T-cell (primary cell): ENCODE measurements at places on chromosomes 16 and 17.

GRCh38 chr17:61144137-61144536, 255.5 kb upstream of the TBX2 start:
- no peak overlapping the region for H3K27ac ChIP-seq
- peaks cover 11% of the 10 kb centered on the region for H3K4me1 ChIP-seq
- H3K27me3 ChIP-seq = no peaks in the 10 kb centered on the region
- no peak overlapping the region for H3K4me3 ChIP-seq

- no peak overlapping the region for H3K4me3 ChIP-seq
- peaks cover 18% of the 10 kb centered on the region for H3K4me1 ChIP-seq
- H3K36me3 ChIP-seq = no peaks in the 10 kb centered on the region
Measured at GRCh38 chr16:20873331-20873730, 26.8 kb downstream of the DCUN1D3 start.

DNA sequence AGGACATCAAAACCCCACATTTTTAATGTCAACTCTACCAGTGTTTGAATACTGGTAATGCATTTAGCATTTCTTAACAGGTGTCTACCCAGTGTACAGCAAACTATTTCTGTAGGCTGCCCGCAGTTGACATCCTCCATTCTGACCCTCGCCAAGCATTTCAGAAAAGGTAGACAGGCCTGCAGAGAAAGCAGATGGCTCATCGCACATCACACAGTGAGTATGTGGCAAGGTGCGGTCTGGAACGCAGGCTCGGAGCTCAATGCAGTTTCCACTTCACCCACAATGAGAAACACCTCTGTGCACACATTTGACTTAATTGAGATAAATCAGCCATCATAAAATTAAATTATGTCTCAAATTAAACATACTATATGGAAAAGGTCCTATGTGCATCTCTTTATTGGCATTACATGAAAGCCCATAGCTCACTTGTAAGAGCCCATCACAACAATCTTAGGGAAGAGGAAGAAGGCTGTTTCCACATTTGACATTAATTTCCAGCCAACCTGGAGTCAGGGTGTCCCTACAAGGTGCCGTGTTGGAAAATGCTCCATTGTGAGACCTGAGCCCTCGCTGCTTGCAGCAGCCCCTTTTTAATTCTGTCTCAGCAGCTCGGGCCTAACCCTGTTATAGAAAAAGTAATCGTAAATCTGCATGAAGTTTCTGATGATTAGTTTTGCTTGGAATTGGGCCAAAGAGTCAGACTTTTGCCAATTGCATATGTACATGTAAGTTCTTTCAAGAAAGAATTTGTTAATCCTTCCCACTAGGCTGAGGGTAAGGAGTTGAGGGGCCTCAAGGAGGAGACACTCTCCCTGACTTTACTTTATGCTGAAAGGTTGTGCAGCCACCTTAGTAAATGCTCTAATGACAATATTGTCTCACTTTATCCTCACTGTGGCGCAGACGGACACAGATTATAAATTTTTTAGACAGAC, 378.7 kb upstream of the DYNLRB2 start:
- no peak overlapping the region for H3K27ac ChIP-seq
- H3K36me3 ChIP-seq = no peaks in the 10 kb centered on the region
- no peaks in the 10 kb centered on the region for H3K4me1 ChIP-seq
- no peaks in the 10 kb centered on the region for H3K27me3 ChIP-seq
- no peak overlapping the region for H3K4me3 ChIP-seq
- DNase-seq = no peak

DNA sequence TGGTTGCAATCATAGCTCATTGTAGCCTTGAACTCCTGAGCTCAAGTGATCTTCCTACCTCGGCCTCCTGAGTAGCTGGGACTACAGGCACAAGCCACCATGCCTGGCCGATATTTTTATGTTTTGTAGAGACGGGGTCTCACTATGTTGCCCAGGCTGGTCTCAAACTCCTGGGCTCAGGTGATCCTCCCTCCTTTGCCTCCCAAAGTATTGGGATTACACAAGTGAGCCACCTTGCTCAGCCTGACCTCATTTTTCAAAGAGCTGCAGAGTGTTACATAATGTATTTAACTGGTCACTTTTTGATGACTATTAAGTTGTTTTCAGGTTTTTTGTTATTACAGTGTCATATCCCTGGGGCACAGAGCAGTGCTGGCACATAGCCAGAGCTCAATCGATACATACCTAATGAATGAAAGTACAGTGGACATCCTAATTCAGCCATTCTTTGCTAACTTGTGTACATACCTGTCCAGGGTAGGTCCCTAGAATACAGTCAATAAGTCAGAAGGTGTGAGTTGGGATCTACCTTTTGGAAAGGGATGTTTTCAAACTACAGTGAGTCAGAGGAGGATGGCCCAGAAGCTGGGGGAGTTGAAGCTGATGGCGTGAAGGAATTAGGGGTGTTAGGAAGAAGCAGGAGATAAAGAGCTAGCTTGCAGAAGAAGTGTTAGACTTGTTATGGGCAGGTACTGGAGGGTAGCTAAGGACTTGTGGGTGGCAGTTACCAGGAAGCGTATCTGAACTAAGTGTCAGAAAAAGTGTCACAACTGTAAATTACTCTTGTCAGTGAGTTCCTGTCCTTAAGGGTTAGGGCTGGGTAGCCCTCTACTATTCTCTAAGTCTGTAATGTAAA, 20.1 kb upstream of the CYLD start:
- H3K27me3 ChIP-seq = no peaks in the 10 kb centered on the region
- peaks cover 5% of the 10 kb centered on the region for H3K36me3 ChIP-seq
- no peak for DNase-seq

GRCh38 chr16:53098526-53099317, 43.9 kb downstream of the CHD9 start:
- no peaks in the 10 kb centered on the region for H3K27me3 ChIP-seq
- H3K27ac ChIP-seq = peak overlapping the region; percentile 74
- DNase-seq = peak; percentile 54
- no peaks in the 10 kb centered on the region for H3K4me1 ChIP-seq
- H3K4me3 ChIP-seq = peak overlapping the region; percentile 46

DNA sequence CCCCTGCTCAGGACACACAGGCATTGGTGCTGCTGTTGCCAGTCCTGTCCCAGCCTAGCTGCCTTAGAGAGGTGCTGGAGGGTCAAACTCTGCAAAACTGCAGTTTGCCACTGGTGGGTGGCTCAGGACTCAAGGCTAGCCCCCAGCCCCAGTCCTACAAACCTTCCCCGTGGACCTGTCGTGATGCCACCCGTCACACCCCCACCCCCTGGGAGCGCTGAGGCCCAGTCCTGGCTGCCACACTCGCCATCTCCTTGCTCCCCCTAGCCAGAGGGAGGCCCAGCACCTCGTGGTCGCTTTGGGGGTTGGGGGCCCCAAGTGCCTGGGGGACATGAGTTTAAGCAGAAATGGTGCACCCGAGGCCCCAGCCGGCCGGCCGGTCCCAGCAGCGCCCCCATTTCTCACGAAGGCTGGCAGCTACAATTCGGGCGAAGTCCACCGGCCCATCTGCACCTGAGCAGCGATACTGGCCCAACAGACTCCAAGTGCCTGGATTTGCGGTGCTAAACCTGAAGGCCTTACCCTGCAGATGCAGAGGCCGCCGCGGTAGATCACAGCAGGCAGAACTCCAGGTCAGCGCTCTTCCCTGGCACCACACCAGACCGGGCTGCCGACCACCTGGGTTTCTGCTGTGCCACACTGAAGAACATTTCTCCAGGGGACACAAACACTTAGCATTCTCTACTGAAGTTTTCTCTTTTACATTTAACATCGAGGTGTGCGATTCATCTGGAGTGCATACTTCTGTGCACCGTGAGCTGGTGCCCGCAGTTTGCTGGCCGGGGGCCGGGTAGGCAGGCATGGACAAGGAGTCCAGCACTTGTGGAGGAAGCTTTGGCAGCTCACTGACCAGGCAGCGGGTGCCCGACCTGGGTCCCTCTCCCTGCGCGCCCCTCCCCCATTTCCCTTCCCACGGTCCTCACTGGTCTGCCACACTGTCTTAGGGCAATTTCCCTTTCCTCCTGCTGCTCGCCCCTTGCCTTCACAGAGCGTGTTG, 130.0 kb downstream of the KCNJ12 start:
- DNase-seq = no peak
- H3K27ac ChIP-seq = no peak overlapping the region
- no peaks in the 10 kb centered on the region for H3K4me1 ChIP-seq
- no peaks in the 10 kb centered on the region for H3K36me3 ChIP-seq
- H3K27me3 ChIP-seq = peaks cover 6% of the 10 kb centered on the region

DNA sequence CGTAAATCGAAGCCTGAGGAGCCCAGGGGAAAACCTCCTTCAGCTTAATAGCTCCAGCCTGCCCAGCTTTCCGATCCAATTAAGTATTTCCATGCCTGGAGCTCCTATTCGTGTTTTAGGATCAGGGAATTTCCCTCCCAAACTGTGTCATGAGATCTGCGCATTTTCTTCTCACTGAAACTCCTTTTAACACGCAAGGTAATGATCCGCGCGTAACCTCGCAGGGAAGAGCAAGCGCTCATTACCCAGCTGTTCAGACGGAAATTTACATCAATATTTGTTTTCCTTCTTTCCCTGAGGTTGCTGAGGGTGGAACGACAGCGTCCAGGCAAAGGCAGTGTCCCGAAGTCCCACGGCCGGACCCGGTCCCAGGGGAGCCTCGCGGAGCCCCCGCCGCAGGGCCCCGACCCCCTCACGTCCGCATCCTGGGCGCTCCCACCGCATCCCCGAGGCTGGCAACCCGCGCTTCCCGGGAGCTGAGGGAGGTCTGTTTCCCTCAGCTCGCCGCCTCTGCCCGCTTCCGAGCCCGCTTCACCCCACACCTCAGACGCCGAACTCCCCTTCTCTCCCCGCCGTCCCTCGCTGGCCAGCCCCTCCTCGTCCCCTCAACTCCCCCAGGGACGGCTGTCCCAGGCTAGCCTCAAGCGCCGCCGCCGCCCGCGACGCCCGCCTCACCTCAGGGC, 415 bp downstream of the ABCA5 start:
- H3K36me3 ChIP-seq = no peaks in the 10 kb centered on the region
- DNase-seq = no peak
- peaks cover 10% of the 10 kb centered on the region for H3K4me1 ChIP-seq
- H3K4me3 ChIP-seq = peak overlapping the region; percentile 84

DNA sequence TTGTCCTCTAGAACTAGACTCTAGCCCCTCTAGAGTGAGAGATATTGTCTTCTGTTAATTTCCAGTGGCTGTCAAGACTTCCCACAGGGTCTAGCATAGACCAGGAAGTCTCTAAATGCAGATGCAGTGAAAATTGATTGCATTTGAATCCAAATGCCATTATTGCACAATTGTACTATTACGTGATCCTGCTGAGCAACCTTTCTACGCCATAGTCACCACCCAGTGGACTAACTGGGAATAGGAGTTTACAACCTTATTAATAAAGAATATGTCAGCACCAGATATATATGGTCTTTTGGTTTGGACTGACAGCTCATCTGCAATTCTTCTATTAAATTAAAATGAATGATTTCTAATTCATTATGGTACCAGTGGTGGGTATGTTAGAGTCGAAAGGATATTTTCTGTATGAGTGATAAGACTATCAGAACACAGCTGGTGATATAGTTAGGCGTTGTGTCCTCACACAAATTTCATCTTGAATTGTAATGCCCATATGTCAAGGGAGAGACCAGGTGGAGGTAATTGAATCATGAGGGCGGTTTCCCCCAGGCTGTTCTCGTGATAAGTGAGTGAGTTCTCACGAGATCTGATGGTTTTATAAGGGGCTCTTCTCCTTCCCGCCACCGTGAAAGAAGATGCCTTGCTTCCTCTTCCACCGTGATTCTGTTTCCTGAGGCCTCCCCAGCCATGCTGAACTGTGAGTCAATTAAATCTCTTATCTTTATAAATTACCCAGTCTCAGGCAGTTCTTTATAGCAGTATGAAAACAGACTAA, 138.9 kb upstream of the CA10 start:
- H3K4me3 ChIP-seq = no peak overlapping the region
- H3K4me1 ChIP-seq = no peaks in the 10 kb centered on the region
- H3K36me3 ChIP-seq = no peaks in the 10 kb centered on the region

DNA sequence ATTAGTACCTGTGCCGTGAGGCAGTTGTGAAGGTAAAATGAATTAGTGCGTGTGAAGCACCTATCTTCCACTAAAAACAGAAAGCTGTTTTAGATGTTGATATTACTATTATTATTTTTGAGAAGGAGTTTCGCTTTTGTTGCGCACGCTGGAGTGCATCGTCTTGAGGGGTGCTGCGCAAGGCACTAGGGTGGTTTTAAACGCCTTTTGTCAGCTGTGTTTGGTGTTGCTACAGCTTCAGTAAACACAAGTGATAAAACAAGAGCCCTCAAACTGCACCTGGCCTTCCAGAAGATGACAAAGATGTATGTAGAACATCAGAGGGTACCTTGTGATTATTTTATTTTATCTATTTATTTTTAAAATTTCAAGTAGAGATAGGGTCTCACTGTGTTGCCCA, 38.2 kb downstream of the PLCG2 start:
- H3K4me3 ChIP-seq = no peak overlapping the region
- no peaks in the 10 kb centered on the region for H3K36me3 ChIP-seq
- peak; percentile 37 for DNase-seq
- H3K27ac ChIP-seq = peak overlapping the region; percentile 85
- H3K27me3 ChIP-seq = peaks cover 3% of the 10 kb centered on the region

DNA sequence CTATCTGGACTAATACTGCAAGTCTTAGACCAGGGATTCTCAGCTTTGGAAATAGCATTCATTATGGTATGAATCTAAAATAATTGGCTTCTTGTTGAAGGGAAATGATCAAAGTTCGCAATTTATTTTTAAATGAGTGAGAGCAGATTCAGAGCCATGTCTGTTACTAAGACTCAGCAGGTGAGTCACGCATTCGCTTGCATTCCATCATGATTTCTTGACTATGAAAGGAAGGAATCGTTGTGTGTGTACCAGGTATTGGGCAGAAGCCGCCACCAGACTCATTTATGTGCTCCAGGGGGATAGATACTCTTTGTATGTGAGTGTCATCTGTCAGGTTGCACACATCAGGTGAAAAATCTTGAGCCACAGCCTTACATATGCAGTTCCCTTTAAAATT, 10.8 kb downstream of the GSG1L2 start:
- H3K27ac ChIP-seq = no peak overlapping the region
- H3K36me3 ChIP-seq = no peaks in the 10 kb centered on the region
- H3K4me1 ChIP-seq = no peaks in the 10 kb centered on the region

DNA sequence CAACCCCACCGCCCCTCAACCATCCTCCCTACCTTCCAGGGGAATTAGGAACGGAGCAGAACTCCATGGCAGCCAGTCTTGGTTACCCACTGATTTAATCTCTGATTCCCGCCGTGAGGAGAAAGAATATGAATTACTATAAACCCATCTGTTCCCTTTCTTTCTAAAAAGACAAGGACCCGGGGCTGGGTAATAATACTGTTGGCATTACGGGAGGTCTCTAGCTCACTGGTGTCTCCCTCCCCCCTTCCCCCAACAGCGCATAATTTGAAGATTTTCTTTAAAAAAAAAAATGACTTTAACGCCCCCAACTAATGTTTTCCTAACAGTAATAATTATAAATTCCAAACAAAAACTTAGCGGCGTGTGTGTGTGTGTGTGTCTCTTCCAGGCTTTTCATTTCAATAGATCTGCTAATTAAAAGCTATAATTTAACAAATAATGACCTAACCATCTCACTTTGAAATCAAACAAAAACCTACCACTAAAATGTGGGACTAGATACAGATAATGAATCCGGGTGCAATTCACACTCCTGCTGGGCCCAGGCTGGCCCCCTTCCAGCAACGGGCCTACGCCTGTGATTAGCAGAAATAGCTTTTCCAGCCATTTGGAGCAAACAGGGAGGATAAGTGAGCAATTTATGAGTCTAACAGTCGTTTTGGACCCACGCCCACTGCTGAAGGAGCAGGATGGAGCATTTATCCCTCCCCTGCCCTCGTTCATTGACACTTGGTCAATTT, 18.2 kb upstream of the BHLHA9 start:
- no peak overlapping the region for H3K4me3 ChIP-seq
- DNase-seq = no peak
- no peaks in the 10 kb centered on the region for H3K36me3 ChIP-seq
- H3K27me3 ChIP-seq = peaks cover 36% of the 10 kb centered on the region
- no peak overlapping the region for H3K27ac ChIP-seq
